ENCODE measurements at places on chromosomes 4 and X.

GRCh38 chrX:31523884-31524536 lies 452.2 kb upstream of the FTHL17 start:
- DNase-seq, result no peak

GRCh38 chr4:15427701-15428100 lies at the start of gene C1QTNF7:
Gene C1QTNF7 (plus strand): TSS chr4:15428033. CDS start chr4:15435744, 7,711 bp downstream.
- DNase-seq, result no peak

- no peak for DNase-seq
Observed at GRCh38 chr4:74897386-74897785, 35.5 kb upstream of the PARM1 start.

DNA sequence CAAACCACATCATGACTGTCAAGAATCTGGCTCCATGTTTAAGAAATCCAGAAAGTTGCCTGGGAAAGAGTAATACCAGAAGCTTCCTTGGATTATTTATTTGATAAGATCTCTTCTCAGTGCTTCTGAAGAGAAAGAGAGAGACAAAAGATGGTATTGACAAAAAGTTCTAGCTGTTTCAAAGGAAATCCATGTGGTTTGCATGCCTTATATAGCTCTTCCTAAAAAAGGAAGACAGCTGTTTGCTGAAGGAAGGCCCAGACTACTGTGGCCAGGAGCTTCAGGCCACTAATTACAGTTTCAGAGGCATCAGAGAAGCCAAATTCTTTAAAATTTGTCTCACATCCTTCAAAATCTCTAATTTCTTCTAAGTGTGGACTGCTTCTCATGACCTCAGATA lies 565.2 kb upstream of the SLIT2 start:
- DNase-seq, result no peak

GRCh38 chr4:88251924-88252323 lies 32.4 kb downstream of the PPM1K start:
- no peak for DNase-seq

- no peak for DNase-seq
Observed at GRCh38 chr4:76219299-76220055, 5.9 kb upstream of the SCARB2 start.

DNA sequence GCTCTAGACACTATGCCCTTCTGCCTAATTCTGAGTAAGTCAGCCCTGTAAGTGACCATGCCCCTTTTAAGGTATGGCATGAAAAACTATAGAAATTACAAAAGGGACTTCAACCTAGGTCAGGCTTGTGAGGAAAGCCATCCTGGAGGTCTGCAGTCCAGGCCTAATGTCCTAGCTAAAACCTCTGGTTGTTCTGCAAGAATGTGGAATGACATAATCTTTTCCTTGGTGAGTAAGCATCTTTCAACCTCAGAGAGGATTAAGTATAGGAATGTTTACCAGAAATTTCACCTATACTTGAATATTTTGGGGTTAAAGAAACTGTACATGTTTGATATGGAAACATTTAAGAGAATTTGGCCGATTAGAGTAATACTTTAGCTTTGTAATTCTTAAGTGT lies 23.8 kb upstream of the HPSE start:
- DNase-seq, result no peak

DNA sequence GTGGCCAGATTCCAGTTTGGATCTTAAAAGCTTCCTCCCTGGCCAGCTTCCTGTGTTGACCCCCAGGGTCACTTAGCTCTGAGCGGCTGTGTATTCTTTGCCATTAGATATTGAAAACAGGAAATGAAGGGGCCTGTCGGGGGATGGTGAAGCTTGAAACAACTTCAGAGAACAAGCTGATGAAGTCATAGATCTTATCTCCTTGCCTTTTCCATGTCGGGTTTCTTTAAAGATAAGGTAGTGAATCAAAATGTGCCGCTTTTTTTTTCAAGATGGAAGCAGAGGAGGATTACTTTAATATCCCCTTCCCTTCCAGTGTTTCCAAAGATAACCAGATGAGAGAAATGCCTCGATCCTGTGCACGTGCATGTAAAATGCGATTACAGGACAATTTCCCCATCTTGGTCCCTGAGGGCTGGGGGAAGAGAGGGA lies 508.5 kb downstream of the MID1IP1 start:
- DNase-seq, result peak; percentile 55
